H54 (cell line): ENCODE measurements at places on chromosomes 16 and 17.

- DNase-seq = peak; percentile 75
Measured at GRCh38 chr17:81566461-81567126, 14.4 kb upstream of the FAAP100 start.

- no peak for DNase-seq
Measured at GRCh38 chr17:64732336-64733006, 70.4 kb upstream of the SMURF2 start.

DNA sequence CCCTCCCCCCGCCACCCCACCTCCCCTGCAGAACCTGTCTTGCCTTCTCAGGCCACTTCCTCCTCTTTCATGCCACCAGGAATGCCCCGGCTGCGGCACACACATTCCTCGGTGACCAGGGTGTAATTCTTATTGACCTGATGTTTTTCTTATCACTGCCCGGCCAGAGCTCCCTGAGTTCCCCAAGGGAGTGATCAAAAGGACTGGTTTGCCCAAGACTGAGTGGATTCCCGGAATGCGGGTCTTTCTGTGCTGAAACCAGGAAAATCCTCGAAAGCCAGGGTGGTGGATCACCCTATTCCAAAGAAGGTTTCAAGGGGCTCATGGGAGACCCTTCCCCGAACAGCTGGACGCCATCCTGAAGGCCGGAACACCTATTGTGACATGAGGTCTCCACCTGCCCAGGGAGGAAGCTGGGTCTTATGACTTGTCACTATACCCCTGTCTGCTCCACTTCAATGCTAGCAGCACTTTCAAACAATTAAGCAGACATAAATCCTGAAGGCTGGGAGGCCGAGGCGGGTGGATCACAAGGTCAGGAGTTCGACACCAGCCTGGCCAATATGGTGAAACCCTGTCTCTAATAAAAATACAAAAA lies 53.0 kb upstream of the RPL38 start:
- DNase-seq = no peak

DNA sequence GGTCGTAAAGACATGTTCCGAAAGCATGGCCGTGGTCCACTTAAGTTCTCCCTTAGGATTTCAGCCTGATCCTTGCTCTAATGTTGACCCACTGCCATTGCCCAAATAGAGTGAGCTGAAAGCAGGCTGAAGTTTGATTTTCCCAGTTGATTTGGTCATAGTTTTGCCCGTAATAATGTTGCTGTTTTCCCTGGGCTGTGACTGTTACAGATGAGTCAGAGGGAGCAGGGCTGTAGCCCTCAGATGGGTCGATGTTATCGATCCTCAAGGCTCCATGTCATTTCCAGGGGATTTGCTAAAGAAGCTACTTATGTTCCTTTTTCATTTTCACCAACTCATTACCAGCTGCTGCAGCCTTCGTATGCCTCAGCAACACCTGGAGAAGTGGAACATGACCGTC lies 169.0 kb upstream of the ZFHX3 start:
- no peak for DNase-seq

DNA sequence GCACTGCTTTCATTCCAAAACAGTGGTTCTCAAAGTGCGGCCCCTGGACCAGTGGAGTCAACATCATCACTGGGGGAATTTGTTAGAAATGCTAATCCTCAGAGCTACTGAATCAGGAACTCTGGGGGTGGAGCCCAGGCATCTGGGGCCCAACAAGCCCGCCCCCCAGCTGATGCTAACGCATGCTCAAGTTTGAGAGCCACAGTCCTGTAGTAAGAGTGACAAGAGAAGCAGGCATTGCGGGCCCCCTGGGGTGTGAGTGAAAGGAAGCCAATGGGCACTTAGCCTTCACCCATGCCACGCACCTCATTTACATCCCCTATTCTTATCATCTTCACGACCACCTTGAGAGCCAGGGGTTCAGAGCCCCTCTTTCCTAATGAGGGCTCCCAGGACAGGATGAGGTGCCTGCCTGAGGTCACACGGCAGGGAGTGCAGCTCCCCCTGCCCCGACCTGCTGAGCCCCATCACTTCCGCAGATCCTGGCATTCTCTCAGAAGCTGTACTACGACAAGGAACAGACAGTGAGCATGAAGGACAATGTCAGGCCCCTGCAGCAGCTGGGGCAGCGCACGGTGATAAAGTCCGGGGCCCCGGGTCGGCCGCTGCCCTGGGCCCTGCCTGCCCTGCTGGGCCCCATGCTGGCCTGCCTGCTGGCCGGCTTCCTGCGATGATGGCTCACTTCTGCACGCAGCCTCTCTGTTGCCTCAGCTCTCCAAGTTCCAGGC lies 9.1 kb downstream of the CA4 start:
- no peak for DNase-seq

GRCh38 chr17:70055000-70055399 lies 20.0 kb upstream of the KCNJ16 start:
- no peak for DNase-seq

DNA sequence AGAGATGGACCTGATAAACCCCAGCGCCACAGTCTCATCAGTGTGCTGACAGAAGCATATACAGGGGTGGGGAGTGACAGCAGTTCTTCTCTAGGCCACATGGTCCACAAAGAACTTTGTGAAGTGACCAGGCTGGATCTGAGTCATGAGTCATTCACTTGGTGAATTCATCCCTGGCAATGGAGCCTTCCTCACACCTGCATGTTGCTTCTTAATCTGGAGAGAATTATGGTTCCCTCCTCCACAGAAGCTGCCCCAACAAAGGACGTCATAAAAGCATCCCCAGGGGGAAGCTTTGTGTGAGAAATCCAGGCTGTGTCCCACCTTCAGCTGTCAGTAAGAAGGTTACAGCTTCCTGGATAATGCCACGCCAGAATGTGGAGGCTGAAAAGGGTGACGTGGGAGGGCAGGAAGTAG lies 215.6 kb upstream of the MAF start:
- no peak for DNase-seq

DNA sequence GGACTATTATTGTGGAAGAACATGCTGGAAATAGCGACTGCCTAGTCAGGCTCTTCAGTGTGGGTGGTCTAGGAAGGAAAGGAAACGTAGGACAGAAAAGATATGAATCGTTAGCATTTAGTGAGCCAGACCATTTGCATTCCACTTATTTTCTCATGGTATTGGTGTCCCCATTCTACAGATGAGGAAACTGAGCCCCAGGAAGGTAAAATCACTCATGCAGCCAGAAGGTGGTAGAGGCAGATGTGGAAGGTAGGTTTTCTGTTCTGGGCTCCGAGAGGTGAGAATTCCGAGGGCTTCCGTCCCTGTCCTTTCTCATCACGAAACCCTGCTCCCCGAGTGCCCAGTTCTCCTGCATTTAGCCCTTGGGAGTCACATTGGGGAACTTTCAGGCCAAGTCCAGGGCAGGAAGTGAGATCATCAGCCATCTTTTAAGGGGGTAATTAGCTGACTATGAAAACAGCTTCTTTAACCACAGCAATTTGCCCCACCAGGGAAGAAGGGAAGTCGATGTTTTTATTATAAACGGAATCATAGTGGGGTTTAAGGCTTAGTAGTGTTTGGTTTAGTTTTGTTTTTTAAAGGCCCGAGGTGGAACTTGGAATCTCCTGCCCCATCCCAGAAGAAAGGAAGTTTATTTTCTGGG lies 110.7 kb upstream of the IRX3 start:
- DNase-seq = no peak

DNA sequence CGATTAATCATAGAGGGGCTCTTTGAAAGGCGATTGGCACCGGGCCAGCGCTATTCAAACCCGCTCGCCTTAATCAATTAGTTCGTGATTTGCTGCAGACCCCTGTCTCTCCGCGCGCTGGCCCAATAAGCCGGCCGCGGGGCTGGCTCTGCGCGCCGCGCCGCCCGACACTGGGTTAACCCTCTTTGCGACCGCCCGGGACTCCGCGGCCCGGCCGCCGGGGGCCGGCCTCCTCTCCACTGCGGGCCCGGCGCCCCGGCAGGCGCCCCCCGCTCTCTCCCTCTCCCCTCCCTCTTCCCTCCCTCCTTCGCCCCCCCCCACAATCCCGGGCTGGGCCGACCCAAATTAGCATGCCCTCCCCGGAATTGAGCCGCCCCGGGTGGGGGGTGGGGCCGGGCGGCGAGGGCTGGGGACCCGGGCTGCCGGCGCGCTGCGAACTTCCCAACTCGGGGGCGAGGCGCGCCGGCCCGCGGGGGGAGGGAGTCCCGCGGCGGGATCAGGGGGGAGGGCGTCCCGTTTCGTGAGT lies 428 bp upstream of the SALL1 start:
- peak; percentile 45 for DNase-seq

GRCh38 chr16:23348579-23349469 lies 46.7 kb downstream of the SCNN1B start:
- no peak for DNase-seq

DNA sequence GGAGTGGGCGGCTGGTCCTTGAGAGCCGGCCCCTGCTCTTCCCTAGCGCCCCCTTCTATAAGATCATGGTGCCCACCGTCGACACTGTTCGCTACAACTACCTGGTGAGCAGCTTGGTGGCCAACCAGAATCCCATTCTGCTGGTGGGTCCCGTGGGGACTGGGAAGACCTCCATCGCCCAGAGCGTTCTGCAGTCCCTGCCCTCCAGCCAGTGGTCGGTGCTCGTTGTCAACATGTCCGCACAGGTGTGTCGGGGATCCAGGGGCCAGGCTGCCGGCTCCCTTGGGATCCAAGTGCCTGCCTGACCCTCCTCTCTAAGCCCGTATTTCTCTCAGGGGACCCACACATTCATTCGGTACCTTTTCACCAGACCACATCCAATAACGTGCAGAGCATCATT lies 41.4 kb upstream of the KDM6B start:
- DNase-seq = no peak

- no peak for DNase-seq
Measured at GRCh38 chr16:68000450-68000849, 1.2 kb upstream of the DPEP2 start.

DNA sequence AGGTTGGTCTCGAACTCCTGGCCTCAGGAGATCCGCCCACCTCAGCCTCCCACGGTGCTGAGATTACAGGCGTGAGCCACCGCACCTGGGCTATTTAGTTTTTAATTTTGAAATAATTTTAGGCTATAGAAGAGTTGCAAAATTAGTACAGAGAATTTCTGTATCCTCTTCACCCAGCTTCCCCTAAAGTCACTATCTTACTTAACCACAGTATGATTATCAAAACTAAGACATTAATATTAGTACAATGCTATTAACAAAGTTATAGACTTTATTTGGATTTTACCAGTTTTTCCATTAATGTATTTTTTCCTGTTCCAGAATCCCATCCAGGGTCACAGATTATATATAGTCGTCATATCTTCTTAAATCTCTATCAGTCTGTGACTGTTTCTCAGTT lies 62.6 kb downstream of the CLEC19A start:
- no peak for DNase-seq
